Skin of body (tissue), 3 donors: ENCODE measurements at places on chromosomes 4 and X. TPM values are rescaled to one million over a fixed set of nuclear protein-coding genes. Genes with fewer than 3 reads are reported as not detected.

Gene CTAG1B
- total RNA-seq = not detected

Gene CLDN24
- total RNA-seq = not detected

Gene MAOB
- 2.5 TPM for total RNA-seq

Gene CT45A1
- total RNA-seq = not detected

Gene WDR17
- total RNA-seq = 1.8 TPM

Gene PAK3
- 6.7 TPM for total RNA-seq

Gene GPR173
- total RNA-seq = 4.8 TPM

Gene CSAG3
- not detected for total RNA-seq

Gene GAGE1
- not detected for total RNA-seq

Gene LIMCH1
- total RNA-seq = 40.5 TPM

Gene TTC29
- 0.49 TPM for total RNA-seq

Gene ZNF630
- total RNA-seq = 4.6 TPM

Gene TMEM154
- total RNA-seq = 15.0 TPM

Gene NLGN3
- total RNA-seq = 1.4 TPM

Gene IL1RAPL1
- 3.3 TPM for total RNA-seq

Gene GPM6B
- 17.5 TPM for total RNA-seq

Gene UTP3
- 18.8 TPM for total RNA-seq

Gene RAB41
- total RNA-seq = not detected

Gene MAGEA8
- not detected for total RNA-seq

Gene DRD5
- not detected for total RNA-seq

Gene XPNPEP2
- total RNA-seq = 4.1 TPM

Gene TMEM156
- total RNA-seq = 0.20 TPM

Gene CXCR3
- 0.30 TPM for total RNA-seq

Gene MTNR1A
- total RNA-seq = 0.20 TPM

Gene ARMCX4
- total RNA-seq = 13.5 TPM

Gene PRKG2
- total RNA-seq = 15.0 TPM

Gene TMEM31
- total RNA-seq = not detected

Gene OTC
- total RNA-seq = not detected

Gene ZCCHC18
- 0.79 TPM for total RNA-seq

Gene CYP2U1
- 5.9 TPM for total RNA-seq

Gene CLOCK
- total RNA-seq = 17.3 TPM

Gene CXCL3
- total RNA-seq = 0.49 TPM

Gene GSPT2
- total RNA-seq = 6.5 TPM

Gene GJB1
- total RNA-seq = 0.30 TPM

Gene POU3F4
- total RNA-seq = 0.10 TPM

Gene UGT2A3
- total RNA-seq = not detected
